ENCODE measurements at places on chromosomes 12 and 14. TPM values are rescaled to one million over a fixed set of nuclear protein-coding genes. Genes with fewer than 3 reads are reported as not detected.

GRCh38 chr14:101594511-101595148 lies 33.3 kb downstream of the DIO3 start:
- no peak for DNase-seq

GRCh38 chr12:22042976-22043669 lies 2.9 kb upstream of the CMAS start:
- DNase-seq: no peak

DNA sequence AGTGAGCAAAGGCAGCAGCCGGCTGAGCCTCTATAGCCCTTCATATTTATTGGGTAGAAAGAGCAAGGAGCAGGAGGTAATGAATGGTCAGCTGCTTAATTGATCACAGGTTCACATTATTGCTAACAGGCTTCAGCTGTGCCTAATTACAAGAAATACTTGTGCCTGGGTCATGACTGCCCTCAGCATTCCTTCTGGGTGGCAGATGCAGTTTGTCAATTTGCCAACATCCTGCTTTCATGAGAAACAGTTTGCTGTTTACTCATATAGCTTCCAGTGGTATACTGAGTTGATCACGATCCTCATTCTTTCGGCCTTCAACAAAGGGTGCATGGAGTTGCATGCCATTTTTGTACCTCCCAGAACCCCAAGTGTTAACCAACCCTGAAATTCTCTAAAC lies 81.0 kb upstream of the PLEKHG7 start:
- DNase-seq: no peak

DNA sequence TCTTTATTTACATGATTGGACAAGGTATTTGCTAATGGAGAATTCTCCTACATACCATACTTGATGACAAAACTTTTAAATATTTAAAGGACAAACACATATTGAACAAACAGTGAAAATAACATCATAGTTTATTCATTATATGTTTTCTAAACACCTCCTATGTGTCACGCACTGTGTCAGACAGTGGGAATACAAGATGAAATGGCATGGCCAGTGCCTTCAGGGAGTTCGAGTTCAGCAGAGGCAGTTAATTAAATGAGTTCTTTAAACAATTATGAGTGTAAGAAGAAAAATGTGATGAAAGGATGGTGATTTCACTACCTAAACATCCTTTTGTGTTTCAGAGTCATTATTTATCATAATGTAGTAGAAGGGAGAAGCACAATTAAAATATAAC lies 159.8 kb downstream of the KCNH5 start:
- no peak for DNase-seq

GRCh38 chr12:129052373-129052772 lies 199.1 kb downstream of the GLT1D1 start:
- no peak for DNase-seq

GRCh38 chr14:95440951-95441350 lies 75.5 kb downstream of the SYNE3 start:
- DNase-seq: no peak

DNA sequence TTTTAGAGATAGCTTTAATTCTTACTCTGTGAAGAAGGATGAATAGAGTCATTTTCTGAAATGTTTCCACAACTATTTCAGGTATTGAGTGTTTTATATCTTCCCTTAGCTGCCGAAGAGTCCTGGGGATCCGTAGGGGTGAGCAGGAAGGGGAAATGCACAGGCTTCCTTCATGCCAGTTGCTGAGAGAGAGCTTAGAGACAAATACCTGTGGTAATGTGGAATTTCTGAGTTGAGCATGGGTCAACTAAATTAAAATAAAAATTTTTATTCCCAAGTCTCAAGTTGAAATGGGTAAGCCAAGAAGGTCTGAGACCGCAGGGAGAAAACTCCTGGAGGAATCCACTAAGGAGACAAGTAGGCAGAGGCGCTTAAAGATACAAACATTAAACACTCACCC lies 185.7 kb downstream of the DAD1 start:
- no peak for DNase-seq

DNA sequence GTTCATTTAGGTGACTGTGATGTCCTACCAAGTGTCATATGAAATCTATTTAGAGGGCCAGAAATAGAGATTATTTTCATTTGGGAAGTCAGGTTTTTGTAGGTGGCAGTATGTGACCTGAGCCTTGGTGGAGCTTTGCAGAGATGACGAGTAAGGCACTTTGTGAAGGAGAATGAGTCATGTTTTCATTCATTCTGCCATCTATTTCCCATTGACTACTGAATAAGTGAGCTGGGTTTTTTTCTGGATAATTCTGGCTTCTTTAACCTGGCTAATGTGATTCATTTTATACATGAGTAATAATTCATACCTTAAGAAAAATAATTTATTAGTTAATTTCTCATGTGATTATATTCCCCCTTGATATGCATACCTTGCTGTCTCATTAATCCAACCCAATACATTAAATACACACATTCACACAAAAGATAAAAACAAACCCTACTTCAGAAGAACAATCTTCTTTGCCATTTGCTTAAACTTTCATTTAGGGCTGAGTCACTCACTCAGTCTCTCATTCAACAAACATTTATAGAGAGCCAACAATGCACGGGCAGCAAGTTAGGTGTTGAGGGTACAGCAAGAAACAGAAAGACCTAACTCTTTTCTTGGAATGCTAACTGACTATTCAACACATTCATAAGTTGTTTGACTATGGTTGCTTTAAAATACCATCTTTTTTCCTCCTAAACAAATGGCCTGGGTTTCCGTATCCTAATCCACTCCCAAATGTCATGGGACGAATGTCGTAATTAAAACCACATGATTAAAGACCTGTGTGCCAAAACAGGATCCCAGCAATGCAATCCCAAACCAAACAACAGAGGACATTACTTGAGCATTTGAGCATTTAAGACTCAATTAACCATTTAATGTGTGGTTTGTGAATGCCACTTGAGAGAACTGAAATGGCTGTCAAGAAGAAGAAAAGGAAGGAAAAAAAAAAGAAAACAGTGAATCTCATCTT lies 78.0 kb downstream of the KITLG start:
- no peak for DNase-seq

- DNase-seq: no peak
These were observed 33.4 kb downstream of the VCPKMT start for GRCh38 chr14:50082784-50083466.

Gene HSPB8
- total RNA-seq: 92.0 TPM

Gene SLC17A8
- total RNA-seq: not detected

Gene FBXO34
- total RNA-seq: 20.5 TPM

Gene KRT82
- not detected for total RNA-seq

Gene LALBA
- total RNA-seq: not detected

Gene DIO2
- total RNA-seq: 4.8 TPM
